ENCODE measurements at places on chromosomes 1 and 21. TPM values are rescaled to one million over a fixed set of nuclear protein-coding genes. Genes with fewer than 3 reads are reported as not detected.
A peak's percentile ranks its signal among the peaks of the same experiment; 100 is the strongest.

The GUCA2A gene
- not detected for total RNA-seq

The SELENBP1 gene
- 50.4 TPM for total RNA-seq

The EPHA2 gene
- 6.0 TPM for total RNA-seq

The RIPPLY3 gene
- not detected for total RNA-seq

The TRNAU1AP gene
- 29.2 TPM for total RNA-seq

The CCDC185 gene
- total RNA-seq, result not detected

The SLFNL1 gene
- 1.2 TPM for total RNA-seq

The ATXN7L2 gene
- total RNA-seq, result 12.6 TPM

The ZNF648 gene
- 0.68 TPM for total RNA-seq

The CRP gene
- not detected for total RNA-seq

The LENEP gene
- not detected for total RNA-seq

The FAM151A gene
- total RNA-seq, result not detected

The IGFN1 gene
- 2.2 TPM for total RNA-seq

The INKA2 gene
- total RNA-seq, result 29.8 TPM

The FCRLB gene
- total RNA-seq, result 3.3 TPM

The MYCL gene
- 3.9 TPM for total RNA-seq

DNA sequence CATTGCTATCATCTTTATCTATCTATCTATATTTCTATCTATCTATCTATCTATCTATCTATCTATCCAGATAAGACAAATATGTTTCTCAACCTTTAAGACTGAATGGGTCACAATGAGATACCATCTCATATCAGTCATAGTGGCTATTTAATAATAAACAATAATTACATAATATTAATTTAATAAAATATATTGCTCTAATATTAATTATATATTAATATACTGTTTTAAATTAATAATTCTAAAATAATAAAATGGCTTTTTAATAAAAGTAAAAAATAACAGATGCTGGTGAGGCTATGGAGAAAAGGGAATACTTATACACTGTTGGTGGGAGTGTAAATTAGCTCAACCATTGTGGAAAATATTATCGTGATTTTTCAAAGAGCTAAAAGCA lies 13.0 kb upstream of the PLPPR4 start:
- no peak for DNase-seq

DNA sequence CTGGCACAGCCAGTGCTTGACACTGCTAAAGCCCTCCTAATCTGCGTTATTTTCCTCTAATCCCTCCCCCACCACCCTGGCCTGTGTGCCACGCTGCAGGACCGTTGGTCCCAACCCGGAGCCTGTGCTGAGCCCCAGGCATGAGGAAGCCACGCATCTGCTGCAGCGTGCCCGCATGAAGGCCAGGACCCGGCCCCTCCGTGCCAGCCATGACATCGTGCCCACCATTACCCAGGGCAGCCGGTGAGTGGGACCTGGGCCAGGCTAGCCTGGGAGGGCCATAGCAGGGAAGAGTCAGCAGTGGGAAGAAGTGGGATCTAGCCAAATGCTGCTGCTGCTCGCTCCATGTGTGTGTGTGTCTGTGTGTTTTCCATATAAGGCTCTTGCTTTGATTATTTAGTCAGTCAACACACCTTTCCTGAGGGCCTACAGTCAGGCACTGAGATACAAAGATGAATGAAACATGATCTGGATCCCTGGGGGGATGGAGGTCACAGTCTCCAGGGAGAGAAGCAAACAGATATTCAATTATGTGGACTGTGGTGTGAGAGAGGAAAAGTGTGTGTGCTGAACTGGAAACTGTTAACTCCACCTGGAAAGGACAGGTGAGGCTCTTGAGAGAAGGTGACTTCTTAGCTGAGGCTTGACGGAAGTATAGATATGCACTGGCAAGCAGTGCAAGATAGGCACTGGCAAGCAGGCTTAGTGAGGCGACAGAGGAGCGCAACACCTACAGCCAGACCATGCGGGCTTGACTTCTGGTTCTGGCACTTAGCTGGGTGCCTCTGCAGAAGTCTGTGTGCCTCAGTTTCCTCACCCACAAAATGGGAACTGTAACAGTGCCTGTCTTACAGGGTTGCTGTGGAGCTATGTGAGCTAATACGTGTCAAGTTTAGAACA lies 15.9 kb downstream of the KIAA1614 start:
- no peak for DNase-seq

- DNase-seq, result peak; percentile 73
Measured at GRCh38 chr21:44299458-44300261, at the start of gene PFKL. Gene PFKL, plus strand, starts transcription at chr21:44300053. Its CDS starts 53 bp downstream, at chr21:44300106.

DNA sequence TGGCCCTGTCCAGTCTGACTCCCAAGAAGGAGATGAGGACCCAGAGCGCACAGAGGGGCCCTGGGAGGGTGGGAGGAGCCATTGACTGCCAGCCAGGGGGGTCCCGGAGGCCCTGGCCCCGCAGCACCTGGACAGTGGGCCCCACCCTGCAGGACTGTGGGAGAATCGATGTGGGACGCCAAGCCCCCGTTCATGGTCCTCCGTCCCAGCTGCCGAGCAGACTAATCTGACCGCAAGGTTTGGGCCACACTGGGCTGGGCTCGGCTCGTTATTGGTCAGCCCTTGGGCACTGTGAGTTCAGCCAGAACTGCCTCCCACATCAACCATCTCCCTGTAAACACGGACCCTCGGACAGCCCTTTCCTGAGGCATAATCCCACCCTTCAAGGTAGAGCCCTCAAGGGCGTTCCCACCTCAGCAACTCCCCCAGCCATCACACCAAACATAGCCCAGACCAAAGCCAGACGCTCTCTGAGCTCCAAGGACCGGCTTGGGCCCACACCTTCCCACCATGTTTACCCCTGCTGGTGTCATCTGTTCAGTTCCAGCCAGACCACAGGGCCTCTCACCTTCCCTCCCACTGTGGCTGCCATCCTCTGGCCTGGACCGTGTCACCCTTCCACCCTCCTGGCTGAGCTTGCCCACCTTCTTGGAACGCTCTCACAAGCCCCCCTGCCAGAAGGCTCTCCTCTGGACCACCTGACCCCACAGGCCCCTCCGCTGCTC lies 16.2 kb upstream of the POFUT2 start:
- no peak for DNase-seq

GRCh38 chr1:237197470-237198425 lies 155.8 kb downstream of the RYR2 start:
- no peak for DNase-seq

DNA sequence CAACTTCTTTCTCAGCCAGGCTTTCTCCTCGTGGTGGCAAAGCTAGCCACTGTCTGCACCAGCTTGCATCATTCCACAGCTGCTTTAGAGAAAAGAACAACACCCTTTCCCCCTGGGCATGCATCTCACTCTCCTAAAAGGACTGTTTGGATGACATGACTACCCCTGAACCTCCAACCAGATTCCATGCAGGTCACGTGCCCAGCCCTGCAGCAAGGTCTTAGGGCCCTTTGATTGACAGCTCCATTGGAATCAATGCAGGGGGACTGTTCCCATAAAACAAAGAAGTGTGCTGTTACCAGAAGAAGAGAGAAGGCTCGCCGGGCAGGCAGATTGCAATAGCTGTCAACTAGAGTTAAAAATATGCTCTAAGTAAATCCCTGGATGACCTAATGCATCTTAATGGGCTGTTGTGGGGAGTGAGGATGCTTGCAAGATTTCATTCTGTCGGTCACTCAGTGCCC lies 24.4 kb downstream of the KCNA2 start:
- DNase-seq, result peak; percentile 51

GRCh38 chr1:34885405-34886247 lies 26.1 kb upstream of the SMIM12 start:
- DNase-seq, result no peak

GRCh38 chr1:218804014-218804785 lies 369.5 kb upstream of the LYPLAL1 start:
- DNase-seq, result no peak

DNA sequence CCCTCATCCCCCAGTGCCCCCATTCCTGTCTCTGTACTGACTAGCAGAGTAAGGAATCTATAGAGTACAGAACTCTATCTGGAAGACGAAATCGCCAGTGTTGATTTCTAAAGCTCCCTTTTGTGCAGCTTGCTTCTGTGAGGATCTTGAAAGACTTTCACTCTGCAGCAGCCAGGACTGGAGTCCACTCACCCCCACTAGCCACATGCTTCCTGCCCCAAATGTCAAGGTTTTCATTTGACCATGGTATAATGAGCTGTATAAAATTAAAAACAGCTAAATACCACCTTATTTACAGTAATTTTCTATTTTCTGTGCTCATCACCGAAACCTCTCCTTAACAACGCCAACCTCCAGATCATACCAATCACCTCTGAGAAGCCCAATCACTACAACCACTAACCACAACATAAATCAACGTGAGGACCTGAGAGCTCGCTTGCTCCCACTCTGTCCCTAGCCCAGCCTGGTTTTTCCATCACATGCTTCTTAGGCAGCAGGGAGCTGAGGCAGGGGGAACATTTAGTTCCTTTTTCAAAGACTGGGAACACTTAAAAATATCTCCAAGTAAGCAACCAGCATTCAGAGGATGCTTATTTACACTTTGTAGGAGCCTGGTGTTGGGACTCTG lies 56.1 kb upstream of the IRF2BP2 start:
- DNase-seq, result no peak

DNA sequence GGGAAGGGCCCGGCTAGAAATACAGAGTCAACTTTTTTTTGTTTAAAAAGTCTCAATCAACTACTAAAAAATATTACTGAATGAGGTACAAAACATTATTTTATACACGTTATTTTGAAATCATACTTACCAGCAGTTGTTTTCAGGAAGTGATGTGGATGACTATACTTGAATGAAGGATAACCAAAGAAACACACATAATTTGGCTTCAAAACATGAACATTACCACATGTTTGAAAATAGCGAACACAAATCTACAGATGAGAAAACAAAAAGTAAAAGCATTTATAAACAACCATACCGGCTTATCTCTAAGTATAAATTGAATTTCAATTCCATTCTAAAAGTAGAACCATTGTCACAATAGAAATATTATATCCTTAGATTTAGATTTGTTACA lies 9.0 kb downstream of the DBT start:
- no peak for DNase-seq

- no peak for DNase-seq
Measured at GRCh38 chr1:62833529-62833928, 49.6 kb downstream of the ATG4C start.

GRCh38 chr1:19315378-19316198 lies 3.5 kb downstream of the SLC66A1 start:
- DNase-seq, result peak; percentile 40

DNA sequence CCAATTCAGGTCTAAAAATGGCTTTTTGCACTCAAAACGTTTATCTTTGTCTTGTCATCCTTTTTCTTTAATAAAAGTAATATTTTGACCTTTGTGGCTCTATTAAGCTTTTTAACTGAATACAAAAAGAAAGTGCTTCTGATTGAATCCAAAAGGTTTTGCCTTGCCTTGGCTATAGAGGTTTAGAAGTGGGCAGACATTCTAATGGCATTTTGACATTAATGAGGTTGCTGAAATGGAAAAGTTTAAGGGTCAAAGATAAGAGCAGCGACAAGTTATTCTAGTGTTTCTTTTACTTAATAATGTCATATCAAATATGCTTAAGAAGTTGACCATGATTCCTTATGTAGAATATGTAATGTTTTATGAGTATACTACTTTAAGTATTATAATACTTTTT lies 120.2 kb downstream of the ADGRL2 start:
- DNase-seq, result no peak

- DNase-seq, result no peak
Measured at GRCh38 chr1:56061824-56062223, 517.5 kb downstream of the PLPP3 start.

GRCh38 chr1:5863238-5863637 lies 129.0 kb downstream of the NPHP4 start:
- no peak for DNase-seq

GRCh38 chr1:237834461-237834860 lies 56.3 kb downstream of the ZP4 start:
- DNase-seq, result no peak

DNA sequence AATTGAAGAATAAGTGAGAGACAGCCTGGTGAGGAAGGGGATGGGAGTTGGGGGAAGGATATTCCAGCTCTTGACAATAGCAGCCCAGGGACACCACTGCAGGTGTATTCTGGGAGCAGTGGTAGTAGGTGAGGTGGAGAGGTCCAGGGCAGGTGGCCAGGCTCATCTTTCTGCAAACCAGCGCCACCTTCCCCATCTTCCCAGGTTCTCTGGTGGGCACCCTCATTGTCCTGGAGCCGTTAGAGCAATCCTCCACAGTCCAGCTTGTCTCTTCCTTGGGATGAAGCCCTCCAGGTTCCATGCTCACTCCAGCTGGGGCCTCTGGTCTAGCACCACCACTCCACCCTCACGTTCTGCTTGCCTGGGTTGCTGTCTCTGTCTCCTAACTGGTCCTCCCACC lies 97.0 kb downstream of the IER5 start:
- no peak for DNase-seq

- no peak for DNase-seq
Measured at GRCh38 chr1:223641523-223642039, 23.9 kb downstream of the CAPN8 start.

DNA sequence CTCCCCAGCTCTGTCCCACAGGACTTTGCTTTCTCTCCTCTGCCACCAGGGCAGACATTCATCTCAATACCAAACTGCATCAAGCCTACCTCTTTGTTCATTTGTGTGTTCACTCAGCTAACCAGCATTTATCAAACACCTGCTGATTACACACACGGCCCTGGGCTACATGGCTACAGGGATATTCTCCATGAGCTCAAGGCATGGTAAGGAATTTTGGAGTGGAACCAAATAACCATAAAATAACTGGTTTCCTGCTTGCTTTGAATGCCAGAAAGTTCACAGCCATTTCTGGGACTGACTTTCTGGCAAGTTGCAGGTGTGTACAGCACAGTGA lies 54.6 kb downstream of the LDLRAD2 start:
- no peak for DNase-seq

DNA sequence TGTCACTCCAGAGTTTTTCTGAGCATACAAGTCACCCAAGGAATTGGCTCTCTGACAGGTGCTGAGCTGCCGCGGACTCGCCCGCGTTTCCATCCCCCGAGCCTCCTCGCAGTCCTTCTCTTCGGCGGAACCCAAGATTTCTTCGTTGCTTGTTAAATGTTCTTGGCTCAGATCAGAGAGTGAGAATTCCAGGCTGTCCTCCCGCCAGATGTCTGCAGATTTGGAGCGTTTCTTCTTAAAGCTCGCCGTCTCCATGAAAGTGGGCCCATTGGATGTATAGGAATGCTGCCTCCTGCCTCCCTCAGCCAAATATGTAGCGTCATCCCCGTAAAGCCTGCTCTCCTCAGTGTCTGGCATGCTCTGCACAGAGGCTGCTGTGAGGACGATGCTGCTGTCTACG lies 77.8 kb downstream of the TIAM1 start:
- DNase-seq, result peak; percentile 30

DNA sequence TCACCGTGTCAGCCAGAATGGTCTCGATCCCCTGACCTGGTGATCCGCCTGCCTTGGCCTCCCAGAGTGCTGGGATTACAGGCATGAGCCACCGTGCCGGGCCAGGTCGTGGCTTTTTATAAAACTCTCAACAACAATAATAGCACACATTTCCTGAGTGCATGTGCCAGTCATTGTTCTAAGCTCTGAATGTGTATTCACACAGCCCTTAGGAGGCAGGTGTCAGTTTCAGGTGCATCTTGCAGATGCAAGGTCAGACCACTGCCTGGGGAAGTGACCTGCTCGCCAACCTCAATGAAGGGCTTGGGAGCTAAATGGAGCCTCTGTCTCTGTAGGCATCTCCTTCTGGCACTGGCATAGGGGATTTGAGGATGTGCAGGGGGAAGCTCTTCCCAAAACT lies 1.6 kb upstream of the LEFTY2 start:
- DNase-seq, result no peak

GRCh38 chr1:173114346-173114745 lies 63.6 kb upstream of the TNFSF18 start:
- DNase-seq, result no peak

GRCh38 chr1:206797534-206798383 lies 25.5 kb upstream of the IL10 start:
- no peak for DNase-seq
